Activated naive CD4-positive, alpha-beta T cell treated with anti-CD3 and anti-CD28 coated beads, Interleukin-2, amount 50 U/mL, for 72 hours (primary cell): ENCODE measurements at places on chromosomes 7 and 10. TPM values are rescaled to one million over a fixed set of nuclear protein-coding genes. Genes with fewer than 3 reads are reported as not detected.

GRCh38 chr7:11313801-11314200, 340.1 kb downstream of the PHF14 start:
- DNase-seq = no peak

DNA sequence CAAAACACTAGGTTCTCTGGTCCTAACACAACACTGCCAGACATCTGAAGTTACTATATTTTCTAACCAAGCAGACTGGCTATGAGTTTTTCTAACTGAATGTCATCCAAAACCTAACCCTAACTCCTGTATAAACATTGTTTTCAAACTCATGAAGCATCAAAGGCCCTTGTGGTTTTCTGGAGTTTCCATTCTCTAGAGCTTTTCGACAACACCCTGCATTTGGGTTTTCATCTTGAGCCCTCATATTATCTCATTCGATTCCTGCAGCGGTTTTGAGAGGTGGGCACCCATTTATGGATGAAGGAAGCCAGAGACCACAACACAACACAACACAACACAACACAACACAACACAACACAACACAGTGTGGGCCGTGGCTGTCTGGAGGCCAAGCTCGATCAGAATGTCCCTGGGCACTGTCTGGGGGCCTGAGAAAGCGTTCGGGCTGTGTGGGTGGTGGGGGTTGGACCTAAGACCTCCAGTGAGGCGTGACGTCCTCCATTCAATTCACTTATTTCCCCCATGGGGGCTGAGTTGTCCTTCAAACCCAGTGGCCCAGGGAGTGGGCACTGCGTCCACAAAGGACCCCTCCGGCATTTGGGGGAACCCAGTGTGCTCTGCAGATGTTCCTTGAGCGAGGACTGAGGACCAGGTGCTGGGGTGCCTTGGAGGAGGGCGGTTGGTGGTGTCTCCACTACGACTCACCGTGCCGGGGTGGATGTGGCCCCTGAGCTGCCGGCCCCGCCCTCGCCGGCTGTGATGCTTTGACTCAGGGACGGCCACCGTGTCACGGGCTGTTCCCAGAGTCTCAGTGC, 490.4 kb downstream of the DNAJB6 start:
- peak; percentile 32 for DNase-seq

DNA sequence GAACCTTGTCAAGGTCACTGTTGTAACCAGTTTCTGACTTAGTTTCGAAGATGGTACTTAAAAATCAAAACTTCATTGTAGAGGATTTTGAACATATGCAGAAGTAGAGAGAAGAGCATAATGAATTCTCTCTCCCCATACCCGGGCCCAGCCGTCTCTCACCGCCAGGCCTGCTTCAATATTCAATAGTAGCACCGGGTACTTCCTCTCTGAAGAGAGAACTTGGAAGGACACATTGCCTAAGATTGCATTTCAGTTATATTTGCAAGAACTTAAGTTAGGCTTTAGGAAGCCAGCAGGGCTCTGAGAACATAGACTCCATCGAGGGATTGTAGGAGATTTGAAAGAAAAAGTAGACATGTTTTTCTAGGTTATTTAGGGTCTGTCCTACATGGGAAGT, 19.1 kb downstream of the LMTK2 start:
- no peak for DNase-seq

DNA sequence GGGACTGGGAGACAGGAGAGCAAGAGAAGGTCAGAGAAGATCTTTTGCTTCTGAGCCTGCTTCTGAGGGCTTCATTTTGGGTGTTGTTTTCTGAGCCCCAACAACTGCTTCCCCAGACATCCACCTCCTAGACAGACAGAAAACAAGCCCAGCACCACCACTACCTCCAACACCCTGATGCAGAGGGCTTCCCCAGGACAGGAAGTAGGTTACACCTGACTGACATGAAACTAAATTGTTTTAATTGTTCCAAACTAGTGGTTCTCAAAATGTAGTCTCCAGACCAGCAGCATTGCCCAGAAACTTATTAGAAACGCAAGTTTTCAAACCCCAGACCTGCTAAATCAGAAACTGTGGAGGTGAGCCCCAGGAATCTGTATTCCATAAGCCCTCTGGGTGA, 163.6 kb upstream of the KMT2E start:
- no peak for DNase-seq

- DNase-seq = no peak
Observed at GRCh38 chr10:15748126-15748525, 28.4 kb upstream of the ITGA8 start.

- no peak for DNase-seq
Observed at GRCh38 chr10:95327367-95327766, 36.6 kb upstream of the PDLIM1 start.

DNA sequence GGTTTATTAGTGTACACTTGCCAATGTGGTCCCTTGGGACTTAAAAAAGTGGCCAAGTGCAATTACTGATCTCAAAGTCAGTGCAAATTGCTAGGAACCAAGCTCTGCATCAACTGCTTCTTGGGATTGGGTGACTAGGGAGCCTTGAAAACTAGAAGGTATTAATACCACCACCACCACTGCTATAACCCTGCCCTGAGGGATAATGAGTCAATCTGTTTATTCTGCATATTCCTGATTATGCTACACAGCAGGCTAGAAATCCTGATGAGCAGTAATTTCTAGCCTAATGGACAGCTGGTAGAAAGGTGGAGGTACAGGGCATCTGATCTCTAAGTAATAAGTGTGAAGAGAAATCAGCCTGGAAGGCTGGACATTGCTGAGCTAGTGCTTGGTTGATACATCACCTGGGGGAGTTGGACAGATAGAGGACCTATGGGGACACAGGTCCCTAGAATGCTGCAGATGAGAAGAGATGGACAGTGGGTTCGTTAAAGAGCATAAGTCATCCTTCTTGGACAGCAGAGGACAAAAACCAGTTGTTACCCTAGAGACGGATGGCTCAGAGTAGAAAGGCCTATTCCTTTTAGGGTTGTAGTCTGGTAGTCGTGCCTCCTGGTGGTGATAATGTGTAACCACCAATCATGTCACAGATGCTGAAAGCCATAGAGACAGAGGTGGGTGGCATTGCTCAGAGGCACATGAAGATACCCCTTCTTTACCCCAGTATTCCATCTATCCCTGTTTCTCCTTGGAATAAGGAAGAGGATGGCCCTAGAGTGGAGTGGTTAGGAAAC, 554.8 kb downstream of the SORCS1 start:
- DNase-seq = no peak

Gene NUTM2B
- total RNA-seq = 0.68 TPM

DNA sequence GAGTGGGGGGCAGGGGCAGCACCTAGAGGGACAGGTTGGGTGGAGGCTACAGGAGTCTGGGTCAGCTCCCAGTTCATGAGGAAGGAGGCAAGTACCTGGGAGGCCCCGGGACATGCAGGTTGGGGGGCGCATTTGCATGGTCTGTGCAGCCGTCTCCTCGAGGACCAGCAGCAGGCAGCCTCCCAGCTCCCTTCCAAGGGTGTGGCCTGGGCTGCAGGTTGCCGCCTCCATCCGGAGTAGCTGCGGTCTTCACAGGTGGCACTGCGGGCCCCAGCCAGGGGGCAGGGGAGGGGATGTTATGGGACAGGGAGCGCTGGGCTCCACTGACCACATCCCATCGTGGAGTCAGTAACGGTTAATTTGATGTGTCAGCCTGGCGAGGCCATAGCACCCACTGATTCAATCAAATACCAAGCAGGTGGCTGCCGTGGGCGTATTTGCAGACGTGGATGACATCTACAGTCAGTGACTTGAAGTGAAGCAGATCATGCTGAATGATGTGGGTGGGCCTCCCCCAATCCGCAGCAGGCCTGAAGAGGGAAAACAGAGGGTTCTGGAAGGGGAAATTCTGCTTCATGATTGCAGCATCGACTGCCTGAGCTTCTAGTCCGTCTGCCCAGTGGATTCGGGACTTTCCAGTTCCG, 81.6 kb downstream of the PRKAG2 start:
- DNase-seq = peak; percentile 56

DNA sequence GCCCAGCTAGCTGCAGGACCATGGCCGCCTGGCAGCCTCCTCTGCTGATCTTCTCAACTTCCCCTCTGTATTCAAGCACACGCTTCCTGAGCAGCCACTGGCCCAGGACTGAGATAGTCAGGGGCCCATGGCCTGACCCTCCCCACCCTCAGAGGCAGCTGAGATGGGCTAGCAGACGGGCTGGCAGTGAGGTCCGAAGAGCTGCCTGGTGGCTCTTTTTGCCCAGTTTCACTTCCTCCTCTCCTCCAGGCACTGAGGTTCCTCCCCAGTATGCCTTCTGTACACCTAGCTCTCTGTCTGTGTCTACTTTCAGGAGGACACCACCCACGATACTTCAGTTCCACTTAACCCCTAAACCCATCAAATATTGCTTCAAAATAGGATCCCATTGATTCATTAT, 395.6 kb downstream of the TNS3 start:
- no peak for DNase-seq

DNA sequence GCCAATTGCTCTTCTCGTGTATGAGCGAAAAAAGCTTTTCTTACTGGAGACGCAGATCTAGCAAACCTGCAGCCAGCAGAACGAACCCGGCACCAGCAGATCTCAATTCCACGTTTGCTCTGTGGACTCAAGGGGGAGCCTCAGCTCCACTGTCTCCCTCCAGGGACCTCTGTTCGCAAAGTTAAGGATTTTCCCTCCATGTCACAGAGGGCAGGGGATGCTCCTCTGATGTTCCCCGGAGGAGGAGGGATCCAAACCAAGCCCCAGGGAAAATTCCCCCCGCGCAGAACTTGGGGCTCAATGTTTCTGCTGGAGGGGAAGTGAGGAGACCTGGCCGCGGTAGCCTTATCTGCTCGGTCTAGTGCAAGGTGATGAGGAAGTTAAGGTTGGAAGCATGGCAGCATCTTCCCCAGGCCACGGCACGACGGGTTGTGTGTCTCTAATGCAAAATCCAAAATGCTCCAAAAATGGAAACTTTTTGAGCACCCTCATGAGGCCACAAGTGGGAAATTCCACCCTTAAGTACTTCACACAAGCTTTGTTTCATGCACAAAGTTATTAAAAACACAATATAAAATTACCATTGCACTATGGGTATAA, 9.0 kb downstream of the IQCE start:
- no peak for DNase-seq

DNA sequence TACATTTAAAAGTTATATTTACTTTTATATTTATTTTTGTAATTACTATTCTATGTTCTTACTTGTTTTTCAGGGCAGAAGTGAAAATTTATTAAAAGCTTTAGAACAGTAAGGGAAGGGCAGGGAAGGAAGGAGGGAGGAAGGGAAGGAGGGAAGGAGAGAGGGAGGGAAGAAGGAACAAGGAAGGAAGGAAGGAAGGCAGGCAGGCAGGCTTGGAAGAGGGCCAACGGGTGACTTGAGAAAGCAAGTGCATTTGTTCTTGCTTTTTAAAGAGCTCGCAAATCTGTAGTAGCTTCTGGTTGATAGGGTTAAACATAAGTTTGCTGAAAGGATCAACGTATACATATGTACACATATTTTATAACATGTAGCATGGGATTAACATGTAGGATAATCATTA, 725.3 kb upstream of the FZD8 start:
- no peak for DNase-seq

GRCh38 chr7:34177476-34177875, 272.1 kb downstream of the BMPER start:
- no peak for DNase-seq

DNA sequence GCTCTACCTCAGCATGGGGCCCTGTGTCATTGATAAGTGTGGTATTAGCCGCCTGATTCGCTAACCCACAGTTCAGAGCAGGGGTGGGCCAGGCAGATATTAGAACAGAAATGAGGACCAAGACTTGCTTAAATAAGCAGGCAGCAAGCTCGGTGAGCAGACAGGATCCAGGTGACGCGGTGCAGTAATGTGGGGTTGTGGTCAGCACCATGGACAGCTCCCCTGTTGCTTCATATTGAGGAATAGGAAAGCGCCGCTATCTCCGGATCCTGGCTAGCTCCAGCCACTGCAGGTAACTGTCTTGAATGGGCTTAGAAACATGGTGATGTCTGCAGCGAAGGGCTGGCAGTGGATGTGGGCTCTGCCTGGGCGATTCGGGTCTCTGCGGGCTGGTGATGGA, 51.3 kb upstream of the GPR26 start:
- peak; percentile 46 for DNase-seq

GRCh38 chr7:21903020-21903786, 42.5 kb downstream of the CDCA7L start:
- DNase-seq = no peak

GRCh38 chr10:34491678-34492077, 323.4 kb downstream of the PARD3 start:
- no peak for DNase-seq

GRCh38 chr10:70343312-70343711, 39.1 kb downstream of the LRRC20 start:
- DNase-seq = no peak

Gene EEPD1
- total RNA-seq = 1.4 TPM

DNA sequence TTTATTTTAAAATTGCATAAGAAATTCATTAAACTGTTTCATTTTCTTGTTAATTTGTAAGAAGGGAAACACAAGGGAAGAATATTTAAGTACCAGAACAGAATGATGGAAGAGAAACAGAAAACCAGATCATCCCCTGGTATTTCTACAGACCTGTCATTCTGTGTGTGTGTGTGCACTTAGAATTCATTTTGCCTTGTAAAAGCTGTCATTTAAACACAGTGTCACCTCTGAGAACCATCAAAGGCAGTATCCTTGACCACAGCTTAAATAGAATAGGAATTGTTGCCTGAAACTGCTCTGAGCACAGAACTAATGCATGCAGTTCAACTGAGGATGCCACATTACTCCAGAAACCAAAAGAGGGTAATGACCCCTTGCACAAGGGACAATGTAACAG, 6.8 kb upstream of the CRPPA start:
- no peak for DNase-seq

DNA sequence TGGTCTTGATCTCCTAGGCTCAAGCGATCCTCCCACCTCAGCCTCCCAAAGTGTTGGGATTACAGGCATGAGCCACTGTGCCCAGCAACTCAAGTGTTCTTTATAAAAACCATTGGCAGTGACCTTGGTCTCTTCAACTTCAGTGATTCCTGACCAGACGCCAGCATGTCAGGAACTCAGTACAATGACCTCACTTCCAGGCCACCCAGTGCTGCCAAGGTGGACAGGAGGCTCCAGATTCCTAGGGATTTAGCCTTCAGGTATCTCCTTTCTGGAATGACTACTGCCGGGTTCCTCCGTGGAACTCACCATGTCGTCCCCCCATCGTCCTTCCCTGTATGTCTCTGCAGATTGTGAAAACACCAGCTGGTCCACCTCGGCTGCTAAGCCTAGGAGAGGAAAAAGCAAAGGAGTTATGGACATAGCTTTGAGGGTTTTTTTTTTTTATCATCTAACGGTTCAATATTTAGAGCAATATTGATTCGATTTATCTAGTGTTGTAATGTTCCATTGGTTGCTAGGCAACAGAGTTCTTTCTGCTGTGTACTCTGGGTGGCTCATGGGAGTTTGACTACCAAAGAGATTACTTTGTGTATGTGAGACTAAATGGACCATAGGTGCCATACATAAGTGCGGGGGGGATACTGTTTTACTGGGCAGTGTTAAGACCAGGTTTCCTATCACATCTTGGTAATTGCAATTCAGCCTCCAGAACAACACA, 425.8 kb upstream of the AUTS2 start:
- DNase-seq = no peak

Gene MYL7
- not detected for total RNA-seq

DNA sequence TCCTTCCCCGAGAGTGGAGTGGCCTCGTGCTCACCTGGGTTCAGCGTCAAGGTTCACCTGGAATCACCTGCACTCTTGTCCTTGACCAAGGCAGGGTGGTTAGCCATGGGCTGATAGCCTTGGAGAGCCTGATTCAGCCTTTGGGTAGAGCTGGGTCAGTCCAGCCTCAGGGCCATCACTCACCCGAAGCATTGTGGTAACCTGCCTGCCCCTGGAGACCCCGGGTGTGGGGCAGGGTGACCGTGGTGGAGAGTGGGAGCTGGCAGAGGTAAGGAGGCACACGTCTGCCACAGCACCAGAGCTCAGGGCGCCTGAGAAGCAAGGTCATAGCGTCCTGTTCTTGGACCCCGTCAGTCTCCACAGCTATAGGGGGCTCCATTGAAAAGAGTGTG, 27.8 kb upstream of the WDFY4 start:
- no peak for DNase-seq
